MV-4-11 (cell line): ENCODE measurements at places on chromosomes 7 and 10.

GRCh38 chr10:100327007-100327717 is 2.9 kb downstream of the PKD2L1 start:
- DNase-seq = peak; percentile 94

- DNase-seq = no peak
Measured at GRCh38 chr7:1314908-1315450, 82.3 kb downstream of the UNCX start.

DNA sequence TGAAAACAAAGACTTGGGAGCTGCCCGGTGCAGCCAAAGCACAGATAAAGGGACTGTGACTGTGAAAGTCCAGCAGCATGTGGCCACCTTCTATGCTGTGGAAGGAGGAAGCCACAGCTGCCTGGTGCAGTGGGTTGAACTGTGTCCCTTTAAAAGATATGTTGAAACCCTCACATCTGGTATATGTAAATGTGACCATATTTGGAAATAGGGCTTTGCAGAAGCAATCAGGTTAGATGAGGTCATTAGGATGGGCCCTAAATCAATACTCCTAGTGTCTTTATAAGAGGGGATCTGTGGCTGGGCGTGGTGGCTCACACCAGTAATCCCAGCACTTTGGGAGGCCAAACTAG is 136.9 kb downstream of the GLI3 start:
- peak; percentile 84 for DNase-seq

DNA sequence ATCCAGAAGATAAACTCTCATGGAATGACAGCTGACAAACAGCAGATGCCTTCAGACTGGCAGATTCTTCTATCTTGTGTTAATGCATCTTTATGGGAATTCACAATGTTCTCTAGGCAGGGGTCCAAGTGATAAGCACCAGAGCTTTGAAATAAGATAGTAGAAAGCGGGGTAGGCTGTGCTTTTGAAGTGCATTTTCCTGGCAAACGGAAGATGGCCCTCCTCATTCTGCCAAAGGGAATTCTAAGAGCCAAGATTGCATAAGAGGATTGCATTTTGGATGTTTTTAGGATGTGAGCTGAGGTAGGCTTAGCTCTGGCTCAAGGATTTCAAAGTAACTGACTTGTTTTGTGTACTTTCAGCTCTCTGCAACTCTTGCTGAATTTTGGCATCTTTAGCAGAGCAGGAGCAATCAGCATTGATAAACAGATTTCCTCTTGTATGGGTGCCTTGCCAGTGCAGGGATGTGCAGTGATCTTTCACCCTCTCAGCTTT is 298.5 kb upstream of the KLF6 start:
- no peak for DNase-seq

GRCh38 chr7:21754963-21755362 is 190.7 kb downstream of the CDCA7L start:
- DNase-seq = no peak

DNA sequence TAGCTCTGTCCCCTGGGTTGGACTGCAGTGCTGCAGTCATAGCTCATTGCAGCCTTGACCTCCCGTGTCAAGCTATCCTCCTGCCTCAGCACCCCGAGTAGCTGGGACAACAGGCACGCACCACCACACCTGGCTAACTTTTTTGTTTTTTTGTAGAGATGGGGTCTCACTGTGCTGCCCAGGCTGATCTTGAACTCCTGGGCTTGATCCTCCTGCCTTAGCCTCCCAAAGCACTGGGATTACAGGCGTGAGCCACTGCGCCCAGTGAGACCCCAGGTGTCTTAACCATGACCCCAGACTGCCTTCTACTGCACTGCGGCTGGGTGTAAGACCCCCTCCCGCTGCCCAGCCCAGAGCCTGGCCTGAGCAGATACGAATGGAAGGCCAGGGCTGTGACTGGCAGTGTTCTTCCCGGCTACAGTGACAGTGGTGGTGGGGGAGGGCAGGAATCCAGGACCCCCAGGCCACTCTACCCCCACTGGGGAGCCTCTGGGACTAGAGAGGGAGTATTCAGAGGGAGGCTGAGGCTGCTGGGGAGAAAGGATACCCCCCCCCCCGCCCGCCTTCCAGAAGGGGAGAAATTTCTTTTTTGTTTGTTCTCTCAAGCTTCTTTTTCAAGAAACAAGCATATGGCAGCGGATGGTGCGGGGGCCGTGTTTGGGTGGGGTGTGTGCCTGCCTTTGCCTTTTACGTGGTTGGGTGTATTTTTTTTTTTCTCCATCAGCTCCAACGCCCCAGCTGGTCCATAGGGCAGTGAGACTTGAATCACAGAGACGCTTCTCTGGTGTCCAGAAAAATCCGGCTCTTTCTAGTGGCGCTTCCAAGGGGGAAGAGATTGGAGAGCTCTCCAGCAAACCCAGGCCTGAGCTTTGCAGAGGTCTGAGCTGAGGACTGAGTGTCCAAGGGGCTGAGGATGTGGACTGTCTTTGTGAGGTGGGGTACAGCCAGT is 36.6 kb downstream of the GTF2IRD1 start:
- DNase-seq = no peak

GRCh38 chr10:83965473-83965872 is 173.8 kb upstream of the GHITM start:
- DNase-seq = no peak

GRCh38 chr7:28182071-28182471 is 1.5 kb upstream of the JAZF1 start:
- DNase-seq = no peak

- no peak for DNase-seq
Measured at GRCh38 chr7:132400561-132401142, 175.6 kb downstream of the PLXNA4 start.

GRCh38 chr7:136131304-136131630 is 154.1 kb upstream of the MTPN start:
- DNase-seq = no peak

- peak; percentile 52 for DNase-seq
Measured at GRCh38 chr10:62842983-62843382, 26.8 kb upstream of the EGR2 start.

DNA sequence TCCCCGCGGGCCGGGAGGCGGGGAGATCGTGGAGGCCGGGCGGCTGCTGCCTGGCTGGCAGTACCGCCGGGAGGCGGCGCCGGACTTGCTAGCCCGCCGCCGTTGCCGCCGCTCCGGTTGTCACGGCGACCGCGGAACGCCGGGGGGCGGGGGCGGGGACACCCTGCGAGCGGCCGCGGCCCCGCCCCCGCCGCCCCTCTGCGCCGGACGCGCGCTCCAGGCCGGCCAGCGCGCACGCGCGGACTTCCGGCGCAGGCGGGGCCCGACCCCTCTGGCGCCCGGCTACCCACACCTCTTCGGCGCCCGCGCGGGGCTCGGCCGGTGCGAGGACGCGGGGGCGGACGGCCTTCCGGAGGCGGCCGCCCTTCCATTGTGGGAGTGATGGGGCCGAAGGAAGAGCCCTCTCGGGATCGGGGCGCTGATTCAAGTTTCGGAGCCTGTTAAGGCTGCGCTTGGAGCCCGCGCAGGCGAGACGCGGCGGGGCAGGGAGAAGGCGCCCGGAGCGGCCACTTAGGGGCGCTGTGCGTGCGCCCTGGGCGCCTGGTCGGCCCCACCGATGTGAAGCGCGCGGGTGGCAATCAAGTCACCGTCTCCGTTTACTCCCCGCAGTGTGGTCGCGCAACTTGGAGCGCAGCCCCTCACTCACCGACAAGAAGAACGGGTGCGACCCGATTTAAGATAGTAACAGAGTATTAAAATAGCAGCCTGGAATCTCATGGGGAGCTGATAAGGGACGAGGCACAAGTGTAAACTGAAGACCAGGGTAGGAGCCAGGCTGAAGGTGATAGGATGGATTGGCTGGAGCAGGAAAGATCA is 449 bp upstream of the DPY19L1 start:
- DNase-seq = peak; percentile 86

GRCh38 chr7:103097041-103097440 is 22.1 kb downstream of the ARMC10 start:
- no peak for DNase-seq

DNA sequence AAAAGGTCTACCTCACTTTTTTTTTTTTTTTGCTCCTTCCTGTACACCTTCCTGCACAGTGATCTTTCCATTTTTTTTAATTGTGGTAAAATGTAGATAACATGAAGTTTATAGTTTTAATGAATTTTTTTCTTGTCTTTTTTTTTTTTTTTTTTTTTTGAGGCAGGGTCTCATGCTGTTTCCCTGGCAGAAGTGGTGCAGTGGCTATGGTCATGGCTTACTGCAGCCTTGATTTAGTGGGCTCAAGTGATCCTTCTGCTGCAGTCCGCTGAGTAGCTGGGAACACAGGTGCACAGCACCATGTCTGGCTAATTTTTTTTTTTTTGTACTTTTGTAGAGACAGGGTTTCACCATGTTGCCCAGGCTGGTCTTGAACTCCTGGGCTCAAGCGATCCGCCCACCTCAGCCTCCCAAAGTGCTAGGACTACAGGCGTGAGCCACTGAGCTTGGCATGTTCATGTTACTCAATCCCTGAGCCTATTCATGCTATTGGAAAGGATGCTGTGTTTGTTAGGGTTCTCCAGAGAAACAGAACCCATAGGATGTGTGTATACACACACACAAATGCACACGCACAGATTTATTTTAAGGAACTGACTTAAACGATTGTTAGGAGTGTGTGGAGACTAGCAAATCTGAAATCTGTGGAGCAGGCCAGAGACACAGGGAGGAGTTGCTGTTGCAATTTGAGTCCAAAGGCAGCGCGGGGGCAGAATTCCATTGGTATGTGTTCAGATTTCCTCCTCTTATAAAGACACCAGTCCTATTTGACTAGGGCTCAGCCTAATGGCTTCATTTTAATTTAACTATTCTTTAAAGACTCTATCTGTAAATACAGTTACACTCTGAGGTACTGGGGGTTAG is 29.1 kb downstream of the GALNT11 start:
- DNase-seq = no peak

DNA sequence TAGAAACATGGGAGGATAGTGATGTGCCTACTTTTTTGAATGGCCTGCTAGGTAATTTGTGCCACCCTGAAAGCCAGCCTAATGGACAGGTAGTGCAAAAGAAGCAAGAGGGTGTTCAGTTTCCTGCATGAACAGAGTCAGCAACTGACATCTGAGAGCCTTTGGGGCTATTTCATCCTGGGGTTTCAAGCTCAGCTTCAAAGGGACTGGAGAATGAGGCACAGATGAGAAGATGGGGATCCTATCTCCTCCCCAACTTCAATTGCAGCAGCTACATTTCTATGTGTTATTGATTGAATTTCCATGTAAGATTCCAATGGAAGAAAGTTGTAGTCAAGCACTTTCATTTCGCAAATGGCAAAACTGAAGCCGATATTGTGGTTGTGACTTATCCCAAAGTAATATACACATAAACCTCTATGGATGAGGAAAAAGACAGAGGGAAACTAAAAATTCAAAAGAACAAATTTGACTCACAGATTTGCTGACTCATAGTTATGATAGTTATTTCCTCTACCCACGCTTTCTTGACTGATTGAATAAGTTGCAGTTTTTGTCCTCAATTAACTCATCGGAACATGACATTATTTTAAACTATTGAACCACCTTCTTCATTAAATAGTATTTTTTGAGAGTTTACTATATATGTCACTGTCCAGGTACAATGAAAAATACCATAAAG is 42.6 kb upstream of the NRP1 start:
- DNase-seq = no peak

GRCh38 chr7:152074673-152075072 is 49.2 kb downstream of the GALNT11 start:
- no peak for DNase-seq

GRCh38 chr10:69646185-69647060 is 16.4 kb downstream of the FAM241B start:
- no peak for DNase-seq

- peak; percentile 10 for DNase-seq
Measured at GRCh38 chr10:30125496-30125895, 66.1 kb upstream of the JCAD start.

GRCh38 chr10:79002336-79002735 is 66.4 kb upstream of the ZMIZ1 start:
- no peak for DNase-seq

GRCh38 chr7:106618480-106618879 is 42.5 kb downstream of the CCDC71L start:
- DNase-seq = no peak

DNA sequence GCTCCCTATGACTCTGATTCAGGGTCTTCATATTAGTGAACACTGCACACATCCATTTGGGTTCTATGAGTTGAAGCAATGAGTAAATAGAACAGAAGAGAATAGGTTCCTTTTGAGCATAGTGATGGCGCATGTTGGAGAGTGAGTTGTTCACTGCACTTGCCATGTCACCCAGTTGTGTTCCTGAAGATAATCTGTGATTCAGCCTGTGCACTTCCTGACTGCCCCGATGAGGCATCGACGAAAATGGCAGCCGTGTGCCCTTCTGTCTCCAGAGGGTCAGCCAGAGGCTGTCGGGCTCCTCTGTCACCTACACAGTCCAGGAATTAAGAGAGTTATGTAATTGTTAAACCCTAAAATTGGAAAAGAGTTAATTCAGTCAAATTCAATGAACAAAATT is 94.7 kb downstream of the GALNT11 start:
- DNase-seq = no peak

DNA sequence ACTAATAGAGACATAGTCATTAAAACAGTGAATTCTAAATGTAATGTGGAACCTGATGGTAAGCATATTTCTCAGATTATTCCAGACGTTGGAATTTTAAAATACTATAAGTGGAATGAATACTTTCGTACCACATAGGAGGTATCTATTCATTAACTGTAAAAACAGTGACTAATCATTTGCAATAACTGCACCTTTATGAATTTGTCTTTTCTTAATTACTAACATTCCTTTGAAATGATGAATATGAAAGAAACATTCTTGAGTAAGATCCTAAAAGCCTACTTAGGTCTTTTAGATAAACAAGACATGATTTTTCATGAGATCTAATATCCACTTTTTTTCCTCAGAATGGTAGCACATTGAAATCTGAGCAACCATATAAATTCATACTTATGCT is 549.0 kb upstream of the LRRN3 start:
- DNase-seq = no peak

DNA sequence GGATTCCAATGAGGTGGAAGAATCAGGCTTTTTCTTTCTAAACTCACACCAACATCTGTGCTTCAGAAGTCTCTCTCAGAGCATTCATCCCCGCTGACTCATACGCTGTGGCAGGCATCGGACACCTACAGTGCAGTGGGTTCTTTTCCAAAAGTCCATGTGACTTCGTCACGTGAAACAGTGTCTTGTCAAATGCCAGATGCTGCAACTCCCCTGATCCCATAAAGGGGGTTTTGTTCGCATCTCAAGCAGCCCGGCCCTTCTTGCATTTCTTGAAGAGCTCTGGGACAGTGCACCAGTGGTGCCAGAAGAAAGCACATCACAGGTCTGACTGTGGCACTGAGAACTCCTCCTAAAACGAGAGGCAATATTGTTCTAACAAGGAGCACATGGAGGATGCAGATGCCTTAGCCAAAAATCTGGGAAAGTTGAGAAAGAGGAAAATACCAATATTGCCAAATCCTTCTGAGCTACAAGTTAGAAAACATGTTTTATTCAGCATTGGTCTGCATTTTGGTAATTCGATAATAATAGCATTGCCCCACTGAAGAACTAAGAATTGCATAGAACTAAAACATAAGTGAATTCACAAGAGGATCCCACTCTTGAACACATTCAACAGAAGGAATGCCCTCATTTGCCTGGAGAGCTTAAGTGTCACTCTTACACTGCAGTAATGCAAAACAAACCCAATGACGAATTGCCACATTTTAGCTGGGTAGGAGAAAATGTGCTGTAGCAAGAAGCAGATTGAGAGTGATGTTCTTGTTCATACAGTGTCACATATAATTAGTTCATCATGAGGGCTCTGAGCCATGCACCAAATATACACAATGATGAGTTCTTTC is 204.4 kb downstream of the CXCL12 start:
- no peak for DNase-seq
